ENCODE measurements at places on chromosomes 2 and 18.

- DNase-seq: no peak
Measured at GRCh38 chr2:69084492-69084891, 71.5 kb downstream of the ANTXR1 start.

GRCh38 chr2:226189061-226189460, 610.6 kb downstream of the IRS1 start:
- DNase-seq: no peak

DNA sequence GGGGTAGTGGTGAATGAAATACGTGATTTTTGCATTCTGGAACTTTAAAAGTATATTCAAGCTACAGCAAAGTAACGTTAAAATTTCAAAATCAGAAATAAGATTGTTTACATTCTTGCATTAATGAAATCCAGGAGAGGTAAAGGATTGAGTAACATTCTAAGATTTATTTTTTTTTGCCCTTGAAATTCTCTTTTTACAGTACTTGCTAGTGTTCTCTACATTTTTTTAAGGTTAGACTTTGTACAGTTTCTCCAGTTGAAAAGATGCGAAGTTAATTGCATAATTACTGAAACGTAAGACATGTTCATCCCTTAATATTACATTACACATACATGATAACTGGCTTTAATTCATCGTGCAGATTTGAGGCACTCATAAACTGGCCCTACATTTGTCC, 74.5 kb downstream of the ACTR3 start:
- DNase-seq: no peak

DNA sequence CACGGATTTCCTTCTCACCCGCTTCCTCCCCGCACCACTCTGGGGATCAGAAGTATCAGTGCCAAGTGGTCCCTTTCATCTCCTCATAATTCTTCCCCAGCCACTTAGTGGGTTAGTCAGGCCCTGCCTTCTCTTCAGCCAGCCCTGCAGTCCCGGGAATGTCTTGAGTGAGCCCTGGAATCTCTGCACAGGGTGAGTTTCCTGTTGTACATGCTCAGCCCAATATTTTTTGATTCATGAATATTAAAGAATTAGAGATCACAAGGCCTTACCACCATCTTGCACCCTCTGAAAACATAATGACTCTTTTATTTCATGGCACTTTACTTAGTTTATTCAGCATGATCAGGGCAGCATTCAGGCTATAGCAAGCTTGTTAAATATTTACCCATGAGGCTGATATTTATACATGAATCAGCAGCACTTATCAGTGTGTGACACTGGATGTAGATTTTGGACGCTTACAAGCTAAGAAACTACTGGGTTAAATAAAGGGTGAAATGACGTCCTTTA, 159.4 kb upstream of the FOSL2 start:
- no peak for DNase-seq

GRCh38 chr2:207078186-207078798, 87.5 kb downstream of the KLF7 start:
- DNase-seq: no peak

- DNase-seq: no peak
Measured at GRCh38 chr2:119040730-119041129, 98.7 kb downstream of the MARCO start.

GRCh38 chr2:9650119-9650821, 19.5 kb upstream of the YWHAQ start:
- DNase-seq: no peak

GRCh38 chr2:121707920-121708361, 28.7 kb downstream of the NIFK start:
- no peak for DNase-seq

- DNase-seq: no peak
Measured at GRCh38 chr2:65049010-65049639, 7.1 kb upstream of the CEP68 start.

DNA sequence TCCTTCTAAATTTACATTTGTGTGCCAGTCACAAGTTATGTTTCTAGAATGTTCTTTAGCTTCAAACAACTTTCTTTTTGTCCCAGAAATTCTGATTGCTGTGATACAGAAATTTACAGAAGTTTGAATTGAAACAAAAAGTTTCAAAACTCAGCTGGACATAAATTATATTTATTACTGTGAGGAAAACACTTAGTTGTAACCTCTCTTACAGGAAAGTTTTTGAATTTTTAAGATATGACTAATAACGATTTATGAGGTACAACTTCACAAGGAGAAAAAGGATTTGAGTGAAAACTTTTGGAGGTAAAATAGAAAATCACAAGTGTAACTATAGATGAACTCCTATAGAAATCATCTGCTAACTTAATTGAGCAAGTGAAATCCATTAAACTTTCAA, 205.3 kb downstream of the TMEM247 start:
- DNase-seq: no peak

DNA sequence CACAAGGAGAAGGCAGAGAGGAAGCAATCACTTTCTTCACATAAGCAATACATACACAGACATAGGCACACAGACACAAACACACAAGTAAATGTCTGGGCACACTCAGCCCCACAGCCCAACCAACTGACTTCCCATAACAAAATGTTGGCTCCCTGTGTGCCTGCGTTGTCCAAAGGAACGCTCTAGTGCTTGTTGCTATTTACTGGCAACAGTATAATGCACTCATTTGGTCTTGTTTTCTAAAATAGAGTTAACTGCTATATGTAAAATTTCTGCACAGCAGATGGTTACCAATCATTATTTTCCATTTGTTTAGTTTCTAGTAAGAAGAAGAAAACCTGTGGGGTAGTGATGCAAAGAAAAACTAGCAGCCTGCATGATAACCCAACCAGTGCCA, 16.5 kb downstream of the FIGN start:
- no peak for DNase-seq

DNA sequence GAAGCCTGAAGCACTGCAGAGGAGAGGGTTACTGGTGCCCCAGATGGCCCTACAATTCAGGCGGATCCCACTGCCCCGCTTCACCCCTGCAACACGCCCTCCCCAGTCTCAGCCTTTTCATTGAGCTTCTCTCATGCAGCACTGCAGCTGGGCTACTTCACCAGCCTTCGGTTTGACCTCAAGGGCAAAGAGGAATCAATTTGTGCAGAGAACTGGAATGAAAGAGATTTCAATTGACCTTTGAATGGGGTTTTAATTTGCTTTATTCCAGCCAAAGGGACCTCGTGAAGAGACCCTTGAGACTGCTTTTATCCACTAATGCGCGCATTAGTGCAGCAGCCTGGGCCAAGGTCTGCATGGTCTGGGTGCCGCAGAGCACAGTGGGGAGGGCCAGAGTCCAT, 8.8 kb upstream of the POMC start:
- no peak for DNase-seq

DNA sequence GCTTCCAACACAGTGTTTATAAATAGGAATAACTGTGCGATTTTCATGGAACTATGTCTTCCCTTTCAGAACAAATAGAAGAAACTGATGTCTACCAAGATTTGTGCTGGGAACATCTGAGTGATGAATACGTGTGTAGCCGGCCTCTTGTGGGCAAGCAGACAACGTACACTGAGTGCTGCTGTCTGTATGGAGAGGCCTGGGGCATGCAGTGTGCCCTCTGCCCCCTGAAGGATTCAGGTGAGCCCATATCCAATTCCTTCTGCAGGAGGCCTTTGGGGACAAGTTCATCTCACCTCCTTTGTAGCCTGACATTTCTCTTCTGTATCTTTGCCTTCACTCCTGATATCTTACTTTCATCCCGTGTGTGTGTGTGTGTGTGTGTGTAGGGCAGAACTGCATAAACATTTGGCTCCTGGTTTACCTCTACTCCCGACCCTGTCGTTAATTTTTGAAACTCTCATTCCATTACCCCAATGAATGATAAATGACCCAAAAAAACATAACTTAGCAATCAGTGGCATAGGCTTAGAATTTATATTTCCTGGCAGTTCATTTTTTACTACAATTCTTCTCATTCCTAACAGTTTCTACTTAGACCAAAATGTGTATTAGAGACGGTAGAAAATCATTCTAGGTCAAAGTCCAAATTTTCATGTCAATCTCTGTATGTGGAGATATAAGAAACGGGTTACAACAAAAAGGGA, 111.0 kb upstream of the RASGRP3 start:
- DNase-seq: no peak

DNA sequence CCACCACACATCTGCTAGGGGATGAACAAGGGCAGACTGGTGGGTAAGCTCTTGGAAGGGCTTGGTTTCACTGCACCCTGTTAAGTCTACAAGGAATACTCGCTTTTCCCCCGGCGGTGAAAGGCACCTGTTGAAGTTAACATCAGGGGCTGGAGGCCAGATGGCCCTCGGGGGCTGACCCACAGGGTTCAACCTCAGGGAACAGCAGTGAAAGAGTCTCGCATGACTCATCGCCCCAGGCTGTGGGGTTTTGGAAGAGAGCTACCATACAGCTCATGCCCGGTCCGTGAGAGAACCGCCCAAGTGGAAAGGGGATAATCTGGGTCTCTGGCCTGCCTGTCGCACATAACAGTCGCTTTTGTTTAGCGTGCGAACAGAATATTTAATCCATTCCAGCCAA, 748.0 kb downstream of the DPP10 start:
- DNase-seq: no peak

- DNase-seq: no peak
Measured at GRCh38 chr2:41321351-41321750, 726.5 kb upstream of the PKDCC start.

Measured in left ventricle myocardium superior (tissue), 1 donor.